ENCODE measurements at places on chromosomes 2 and 18. TPM values are rescaled to one million over a fixed set of nuclear protein-coding genes. Genes with fewer than 3 reads are reported as not detected.

Gene RUFY4
- total RNA-seq: not detected

Gene CFC1
- not detected for total RNA-seq

Gene CYTIP
- total RNA-seq: 0.82 TPM

Gene POMC
- 0.58 TPM for total RNA-seq

Gene PLGLB2
- 0.99 TPM for total RNA-seq

Gene C2orf66
- total RNA-seq: 1.1 TPM

Gene TTR
- total RNA-seq: not detected

DNA sequence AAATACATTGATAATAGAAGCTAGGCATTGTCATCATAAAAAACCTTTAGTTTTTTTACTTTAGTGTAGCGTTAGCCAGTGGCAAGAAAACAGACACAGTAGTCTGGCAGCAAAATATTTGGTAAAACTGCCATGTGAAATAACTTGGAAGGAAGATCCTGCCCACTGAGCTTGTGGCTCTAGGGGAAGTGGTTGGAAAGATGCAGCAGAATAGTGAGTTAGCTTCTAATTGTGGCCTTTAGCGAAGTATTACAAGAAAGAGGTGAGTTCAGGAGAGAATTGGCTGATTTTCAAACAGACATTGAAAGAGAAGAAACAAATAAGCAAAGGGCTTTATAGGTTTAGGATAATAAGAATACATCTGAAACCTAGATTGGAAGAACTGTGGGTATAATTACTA is 1887.8 kb upstream of the CELF4 start:
- DNase-seq: no peak

DNA sequence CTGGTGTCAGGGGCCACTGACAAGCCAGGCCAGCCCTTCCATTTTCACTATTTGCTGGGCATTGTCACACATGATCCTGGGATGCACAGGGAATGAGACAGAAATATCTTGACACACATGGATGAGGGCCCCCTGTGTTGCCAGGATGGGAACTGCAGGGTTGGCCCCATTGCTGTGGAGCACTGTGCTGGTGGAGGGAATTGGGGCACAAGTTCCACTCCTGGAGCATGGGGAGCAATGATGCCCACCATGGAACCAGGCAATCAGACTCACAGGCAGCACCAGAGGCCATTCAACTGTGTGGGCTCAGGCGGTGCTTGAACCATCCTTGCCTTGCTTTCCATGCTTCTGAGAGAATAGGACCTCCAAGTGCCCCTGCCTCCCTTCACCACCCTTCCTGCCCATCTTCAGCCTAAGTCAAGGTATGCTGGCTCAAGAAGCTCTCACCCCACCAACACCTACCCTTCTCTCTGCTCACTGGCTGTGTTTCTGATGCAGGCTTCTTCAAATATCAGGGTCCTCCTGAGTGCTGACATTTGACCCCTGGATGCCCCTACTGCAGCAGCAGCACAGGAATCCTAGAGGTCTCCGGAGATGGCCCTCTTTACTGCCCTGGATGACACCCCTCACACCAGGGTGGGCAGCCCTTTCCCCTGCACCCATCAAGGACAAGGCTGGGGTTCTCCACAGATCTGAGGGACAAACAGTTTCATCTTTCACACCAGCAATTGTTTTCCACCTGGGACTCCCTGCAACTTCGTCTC is 11.0 kb downstream of the ADRA2B start:
- no peak for DNase-seq

DNA sequence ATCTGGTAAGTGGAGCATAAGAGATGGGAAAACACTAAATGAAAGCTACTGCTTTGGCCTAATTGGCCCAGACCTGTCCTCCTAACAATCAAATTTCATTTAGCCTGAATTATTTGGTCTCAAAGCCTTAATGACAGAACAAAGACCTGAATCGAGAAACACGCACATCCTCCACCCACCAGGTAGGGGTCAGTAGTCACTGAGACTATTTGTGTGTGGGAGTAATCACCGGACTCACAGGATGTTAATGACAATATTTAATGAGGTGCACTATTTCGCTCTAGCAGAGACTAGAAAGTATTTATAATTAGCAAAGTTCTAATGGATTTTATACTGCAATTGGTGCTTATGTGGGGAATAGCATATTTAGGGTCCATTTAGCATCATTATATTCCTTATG is 68.1 kb downstream of the RBM43 start:
- no peak for DNase-seq

DNA sequence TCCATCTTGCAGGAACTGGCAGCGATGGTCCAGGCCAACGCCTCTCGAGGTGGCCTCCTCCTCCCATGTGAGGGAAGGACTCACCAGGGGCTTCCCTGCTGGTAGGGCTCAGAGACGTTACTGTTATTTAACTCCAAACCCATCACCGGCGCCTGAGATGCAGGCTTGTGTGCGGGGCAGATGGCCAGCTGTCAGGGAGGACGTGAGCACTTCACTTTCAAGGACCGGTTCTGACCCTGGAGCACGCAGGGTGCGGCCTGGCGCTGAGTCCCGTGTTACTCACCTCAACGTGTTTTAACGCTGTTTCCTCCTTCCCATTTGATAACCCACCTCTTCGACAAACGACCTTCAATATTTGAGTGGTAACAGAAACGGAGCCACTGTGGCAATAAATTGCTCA is 350.2 kb downstream of the ZNF516 start:
- DNase-seq: no peak

DNA sequence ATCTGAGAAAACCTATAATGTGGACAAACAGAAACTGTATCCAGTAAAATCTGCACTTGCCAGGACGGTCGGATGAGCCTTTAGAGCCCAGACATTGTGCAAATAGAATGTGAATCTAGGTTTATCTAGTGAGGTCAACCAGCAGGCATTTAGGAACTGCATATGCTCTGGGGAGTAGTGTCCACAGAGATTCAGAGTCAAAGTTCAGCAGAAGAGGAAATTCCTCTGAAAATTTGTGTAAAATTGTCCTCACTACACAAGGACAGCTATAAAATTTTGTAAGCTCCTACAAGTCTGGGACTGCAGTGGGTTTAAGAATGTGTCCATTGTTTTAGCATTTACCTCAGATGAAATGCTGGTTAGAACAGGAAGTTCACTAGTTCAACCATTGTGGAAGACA is 9.8 kb upstream of the NDUFV2 start:
- DNase-seq: no peak

DNA sequence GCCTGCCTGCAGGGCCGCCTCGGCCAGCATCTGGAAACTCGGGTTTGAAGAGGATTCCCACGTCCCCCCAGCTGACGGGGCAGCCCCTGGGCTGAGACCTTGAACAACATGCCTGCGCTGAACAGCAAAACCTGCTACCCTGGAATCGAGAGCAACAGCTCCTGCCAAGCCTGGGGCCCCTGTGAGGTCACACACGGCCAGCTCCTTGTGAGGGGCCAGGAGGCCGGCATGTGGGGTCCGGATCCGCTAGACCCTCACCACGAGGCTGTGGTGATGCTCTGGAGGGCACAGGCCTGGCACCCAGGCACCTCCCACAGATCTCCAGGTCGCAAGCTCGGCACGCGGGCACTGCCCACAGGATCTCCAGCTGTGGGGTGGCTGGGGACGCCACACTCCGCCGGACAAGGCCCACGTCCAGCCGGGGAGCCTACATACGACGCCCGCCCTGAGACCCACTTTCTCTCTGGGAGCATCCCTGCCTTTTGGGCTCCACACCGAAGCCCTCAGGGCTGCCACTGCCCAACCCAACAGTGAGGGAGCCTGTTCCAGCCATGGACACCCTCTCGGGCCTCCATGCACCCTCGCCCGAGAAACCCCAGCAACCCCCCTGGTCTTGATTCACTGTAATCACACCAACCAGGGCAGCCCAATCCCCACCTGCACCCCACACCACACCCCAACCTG is 34.1 kb downstream of the SLC66A2 start:
- DNase-seq: no peak

DNA sequence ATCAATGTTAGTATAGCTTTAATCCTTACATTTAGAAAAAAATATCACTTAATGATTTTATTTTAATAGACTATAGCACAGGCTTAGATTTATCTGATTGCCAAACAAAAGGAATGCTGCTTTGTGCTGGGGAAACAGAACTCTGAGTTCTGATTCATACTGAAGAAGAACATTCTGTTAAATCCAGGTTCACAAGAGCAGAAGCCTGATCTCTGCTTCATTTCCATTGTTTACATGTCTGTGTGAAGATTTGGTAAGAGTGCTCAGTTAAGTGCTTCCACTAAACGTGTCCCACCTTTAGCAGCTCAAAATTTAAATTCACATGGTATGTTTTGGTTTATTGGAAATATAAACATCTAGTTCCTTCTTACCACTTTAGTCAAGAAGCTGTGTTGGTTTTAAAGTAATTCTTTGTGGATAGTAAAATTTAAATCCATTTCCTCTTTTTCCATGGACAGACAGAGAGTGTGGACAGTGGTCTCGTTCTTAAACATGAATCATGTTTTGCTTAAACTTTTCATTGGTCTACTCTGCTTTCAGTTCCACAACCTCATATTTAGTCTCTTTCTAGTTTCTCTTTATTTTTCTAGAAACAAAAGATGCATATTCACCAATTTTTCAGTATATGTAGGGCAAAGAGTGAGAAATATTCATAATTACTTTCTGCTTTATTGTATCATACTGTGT is 59.1 kb downstream of the NYAP2 start:
- no peak for DNase-seq

GRCh38 chr2:236603361-236604015 is 33.9 kb downstream of the ACKR3 start:
- DNase-seq: no peak

DNA sequence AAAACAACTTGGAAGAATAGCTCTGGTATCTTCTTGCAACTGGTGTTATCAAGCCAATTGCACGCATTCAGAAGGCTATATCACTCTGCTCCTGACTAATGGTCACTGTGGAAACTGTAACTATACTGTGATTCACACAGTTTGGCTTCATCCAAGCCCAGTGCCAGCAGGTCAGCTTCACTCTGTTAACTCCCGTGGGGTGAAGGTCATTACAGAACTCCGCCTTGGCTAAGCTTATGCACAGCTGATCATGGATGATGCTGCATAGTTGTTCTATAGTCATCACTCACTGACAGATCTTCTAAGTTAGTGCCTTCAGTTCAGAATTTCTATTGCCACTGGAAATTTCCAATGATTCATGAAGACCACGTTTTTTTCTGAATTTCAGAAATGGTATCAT is 497.2 kb upstream of the NETO1 start:
- no peak for DNase-seq

DNA sequence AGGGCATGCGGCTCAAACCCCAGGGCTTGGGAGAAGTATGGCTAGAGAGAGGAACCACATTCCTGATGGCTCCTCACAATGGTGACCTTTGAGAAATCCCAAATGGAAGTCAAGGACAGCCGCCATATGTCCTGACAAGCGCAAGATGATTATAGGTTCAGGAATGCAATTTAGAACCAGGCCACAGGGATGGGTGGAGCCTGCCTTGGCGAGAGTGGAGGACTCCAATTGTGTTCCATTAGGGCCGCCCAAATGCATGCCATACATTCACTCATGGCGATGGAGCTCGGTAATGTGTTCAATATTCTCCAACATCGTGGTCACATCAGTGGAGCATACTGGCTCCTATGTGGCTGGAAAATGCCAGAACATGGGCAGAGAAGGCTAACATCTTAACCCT is 662.9 kb upstream of the ID2 start:
- no peak for DNase-seq

DNA sequence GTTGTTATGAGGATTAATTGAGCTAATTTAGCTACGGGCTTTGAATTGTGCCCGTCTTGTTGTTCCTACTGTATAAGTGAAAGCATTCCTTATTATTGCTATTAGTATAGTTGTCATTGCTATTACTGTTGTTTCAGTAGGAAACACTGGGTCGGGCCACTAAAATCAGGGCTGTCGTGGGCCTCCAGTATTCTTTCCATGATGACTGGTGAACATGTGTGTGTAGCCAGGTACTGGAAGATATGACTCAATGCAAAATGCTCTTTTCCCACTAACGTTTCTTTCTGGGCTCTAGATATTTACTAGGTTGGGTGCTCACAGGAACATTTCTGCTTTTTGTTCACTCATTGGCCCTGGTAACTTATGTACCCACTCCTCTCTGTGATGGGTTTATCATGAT is 4.9 kb downstream of the TTL start:
- no peak for DNase-seq

DNA sequence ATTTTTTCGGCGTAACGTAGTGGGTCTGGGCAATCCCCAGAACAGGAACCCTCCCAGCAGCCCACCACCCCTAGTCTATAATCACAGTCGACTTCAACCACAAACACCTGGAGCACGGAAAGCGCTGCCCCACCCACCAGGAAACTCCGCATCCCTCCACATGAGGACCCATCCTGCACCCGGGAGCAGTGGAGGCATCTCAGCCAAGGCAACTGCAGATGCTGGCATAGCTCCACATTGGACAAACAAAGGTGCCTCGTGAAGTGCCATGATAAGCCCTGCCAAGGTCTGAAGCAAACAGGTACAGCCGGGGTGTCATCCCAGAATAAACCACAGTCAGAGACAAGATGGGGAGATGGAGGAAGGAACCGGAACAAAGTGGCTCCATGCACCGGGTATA is 24.3 kb upstream of the COPS8 start:
- no peak for DNase-seq

DNA sequence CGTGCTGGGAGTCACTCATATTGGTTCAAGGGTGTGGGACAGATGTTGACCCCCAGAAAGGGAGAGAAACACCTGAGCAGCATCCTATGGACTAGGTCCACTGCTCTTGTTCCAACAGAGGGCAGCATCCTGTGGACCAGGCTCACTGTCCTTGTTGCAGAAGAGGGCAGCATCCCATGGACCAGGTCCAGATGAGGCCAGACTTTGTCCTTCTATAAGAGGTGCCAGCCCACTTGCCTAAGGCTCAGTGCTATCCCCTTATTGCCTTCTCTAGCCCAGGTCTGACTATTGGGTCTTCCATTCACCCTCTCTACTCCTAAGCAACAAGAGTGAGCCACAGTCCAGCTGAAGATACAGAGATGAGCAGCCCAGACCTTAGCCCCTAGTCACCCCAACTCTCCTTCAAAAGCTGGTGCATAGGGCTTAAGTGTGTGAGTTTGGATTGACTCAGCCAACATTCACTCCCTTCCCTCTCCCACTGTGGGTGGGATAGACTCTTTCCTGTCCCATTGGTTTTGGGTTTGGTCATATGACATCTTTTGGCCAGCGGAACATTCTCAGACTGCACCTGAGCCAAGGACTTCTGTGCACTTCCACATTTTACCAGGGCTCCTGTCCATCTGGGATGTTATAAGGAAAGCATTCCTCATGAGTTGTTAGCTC is 132.4 kb upstream of the GPC1 start:
- DNase-seq: no peak

DNA sequence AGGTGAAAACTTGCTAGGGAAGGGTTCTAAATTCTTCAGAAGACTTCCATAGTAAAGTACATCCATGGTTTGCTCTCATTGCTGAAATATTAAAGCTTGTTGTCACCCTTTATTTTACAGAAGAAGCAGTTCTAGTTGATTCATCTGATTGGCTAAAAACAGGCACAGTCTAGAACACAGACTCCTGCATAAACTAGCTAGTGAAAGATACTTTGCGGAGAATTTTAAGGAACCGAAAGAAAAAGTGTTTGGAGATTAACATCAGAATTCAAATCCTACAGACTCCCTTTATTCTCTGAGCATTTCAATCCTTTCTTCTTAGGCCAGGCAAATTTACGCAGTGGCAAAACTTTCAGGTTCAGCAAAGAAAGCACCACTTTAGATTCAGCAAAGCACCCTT is 1076.5 kb upstream of the ZEB2 start:
- no peak for DNase-seq

GRCh38 chr2:55364189-55365055 is 55.2 kb downstream of the CCDC88A start:
- DNase-seq: peak; percentile 75
